ENCODE measurements at places on chromosomes 5 and 9.

- DNase-seq, result no peak
Observed at GRCh38 chr9:88053856-88054501, 79.6 kb upstream of the CDK20 start.

DNA sequence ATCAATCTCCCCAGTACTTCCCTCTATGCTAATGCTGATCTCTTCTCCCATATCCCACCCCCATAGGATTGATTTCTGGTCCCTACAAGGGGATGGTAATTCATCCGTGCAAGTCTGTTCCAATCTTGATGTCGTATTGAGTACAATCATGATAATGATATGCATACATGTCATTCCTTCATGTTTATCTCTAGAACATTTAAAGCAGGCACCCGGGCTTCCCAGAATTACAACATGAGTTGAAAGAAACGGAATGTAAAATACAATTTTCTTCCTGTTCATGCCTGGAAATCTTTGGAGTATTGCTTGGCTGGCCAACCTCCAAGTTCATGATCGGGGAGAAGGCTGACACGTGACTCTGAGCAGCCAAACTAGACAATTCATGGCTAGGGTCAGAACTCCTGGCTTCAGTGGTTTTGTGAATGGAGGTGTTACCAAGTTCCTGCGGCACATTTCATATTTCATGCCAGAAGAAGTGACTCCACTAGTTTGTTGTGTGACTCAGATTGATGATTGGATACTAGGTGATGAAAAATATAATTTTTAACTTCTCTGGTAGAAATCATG lies 66.6 kb downstream of the C9orf152 start:
- DNase-seq, result no peak

DNA sequence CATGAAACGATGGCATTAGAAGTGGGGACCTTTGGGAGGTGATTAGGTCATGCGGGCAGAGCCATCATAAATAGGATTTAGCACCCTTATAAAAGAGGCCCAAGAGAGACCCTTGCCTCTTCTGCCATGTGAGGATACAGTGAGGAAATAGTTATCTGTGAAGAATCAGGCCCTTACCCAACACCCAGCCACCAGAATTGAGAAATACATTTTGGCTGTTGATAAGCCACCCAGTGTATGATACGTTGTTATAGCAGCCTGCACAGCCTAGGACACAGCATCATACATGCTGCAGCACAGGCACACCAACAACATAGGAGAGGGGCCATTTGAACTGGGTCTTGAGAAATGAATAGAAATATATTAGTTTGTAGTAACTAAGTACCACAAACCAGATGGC lies 8.0 kb upstream of the MAMDC2 start:
- no peak for DNase-seq

DNA sequence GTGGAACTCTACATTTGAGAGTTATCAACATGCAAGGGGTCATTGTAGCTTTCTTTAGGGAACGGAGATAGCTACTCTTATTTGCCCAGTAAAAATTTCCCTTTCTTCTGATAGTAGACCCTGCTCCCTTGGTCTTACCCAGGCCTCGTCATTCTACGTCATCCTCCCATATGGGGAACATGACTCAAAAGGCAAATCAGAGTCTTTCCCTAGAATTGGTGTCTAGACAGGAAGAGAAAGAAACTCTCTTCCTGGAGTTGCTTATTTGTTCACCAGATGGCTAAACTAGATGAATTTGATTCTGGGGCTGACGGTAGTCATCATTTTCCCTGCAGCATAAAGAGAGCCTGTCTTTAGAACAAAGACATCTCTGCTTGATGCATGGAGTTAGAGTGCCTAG lies 12.2 kb upstream of the SLC38A9 start:
- DNase-seq, result no peak

- DNase-seq, result no peak
Observed at GRCh38 chr5:177249761-177250537, 53.6 kb downstream of the RAB24 start.

- no peak for DNase-seq
Observed at GRCh38 chr9:125504616-125505015, 202.4 kb downstream of the MAPKAP1 start.

DNA sequence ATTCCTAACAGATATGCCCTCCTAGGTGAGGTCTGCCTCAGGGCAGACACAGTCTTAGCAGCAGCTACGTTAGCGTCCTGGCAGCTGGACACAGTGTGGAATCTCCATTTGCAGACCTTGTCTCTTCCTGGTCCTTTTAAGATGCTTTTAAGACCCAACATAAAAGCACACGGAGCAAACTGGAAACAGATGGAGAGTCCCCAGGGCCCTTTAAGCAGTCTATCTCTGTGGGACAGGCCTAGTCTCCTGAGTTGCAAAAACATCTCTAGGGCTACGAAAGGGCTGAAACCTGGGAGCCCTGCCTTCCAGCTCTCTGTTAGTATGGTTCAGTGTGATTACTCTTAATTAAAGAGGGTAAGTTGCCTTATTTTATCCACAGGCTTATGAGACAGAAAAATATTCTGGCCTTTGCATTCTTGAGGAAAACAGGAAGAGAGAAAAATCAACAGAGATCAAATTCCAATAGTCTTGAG lies 66.0 kb upstream of the GNA14 start:
- no peak for DNase-seq

- DNase-seq, result no peak
Observed at GRCh38 chr5:170100066-170100943, 5.4 kb upstream of the FOXI1 start.

GRCh38 chr5:173794901-173795416 lies 93.2 kb upstream of the CPEB4 start:
- DNase-seq, result no peak

GRCh38 chr5:145777445-145778063 lies 57.6 kb downstream of the PRELID2 start:
- no peak for DNase-seq

DNA sequence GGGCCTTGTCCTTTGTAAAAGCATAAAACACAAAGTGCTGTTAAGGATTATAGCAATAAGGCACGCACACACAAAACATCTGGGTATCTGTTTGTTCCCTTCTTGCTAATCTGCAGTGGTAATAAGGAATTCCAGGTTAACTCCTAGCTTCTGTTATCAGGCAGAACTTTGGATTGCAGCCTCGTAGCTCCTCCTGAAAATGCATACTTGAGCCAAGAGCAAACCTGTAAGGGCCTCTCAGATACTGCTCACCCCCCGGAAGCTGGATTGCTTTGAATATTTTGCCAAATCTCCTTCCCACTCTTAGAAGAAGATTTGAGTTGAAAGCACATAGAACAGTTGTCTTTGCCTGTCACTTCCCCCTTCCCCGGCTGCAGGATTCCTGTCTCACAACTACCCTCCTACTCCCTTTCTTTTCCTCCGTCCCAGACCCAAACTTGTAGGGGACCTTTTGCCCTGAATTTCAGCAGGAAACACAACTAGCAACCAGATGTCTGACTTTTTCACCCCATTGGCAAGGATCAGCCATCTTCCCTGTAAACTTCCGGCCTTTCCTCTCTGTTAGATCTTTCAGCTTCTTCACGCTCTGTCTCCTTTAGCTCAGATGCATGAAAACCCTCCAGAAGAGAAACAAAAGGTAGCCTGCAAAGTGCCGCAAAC lies 28.2 kb upstream of the SMAD5 start:
- DNase-seq, result no peak

GRCh38 chr9:131149688-131150053 lies 24.3 kb downstream of the NUP214 start:
- no peak for DNase-seq

Measured in NCI-H524 treated with DMSO at 0.1 percent for 48 hours (cell line).